Right hindlimb (tissue), 1 donor: ENCODE measurements at places on chromosomes 6 and 20.

- DNase-seq = no peak
Measured at GRCh38 chr6:34202329-34203201, 34.1 kb upstream of the HMGA1 start.

DNA sequence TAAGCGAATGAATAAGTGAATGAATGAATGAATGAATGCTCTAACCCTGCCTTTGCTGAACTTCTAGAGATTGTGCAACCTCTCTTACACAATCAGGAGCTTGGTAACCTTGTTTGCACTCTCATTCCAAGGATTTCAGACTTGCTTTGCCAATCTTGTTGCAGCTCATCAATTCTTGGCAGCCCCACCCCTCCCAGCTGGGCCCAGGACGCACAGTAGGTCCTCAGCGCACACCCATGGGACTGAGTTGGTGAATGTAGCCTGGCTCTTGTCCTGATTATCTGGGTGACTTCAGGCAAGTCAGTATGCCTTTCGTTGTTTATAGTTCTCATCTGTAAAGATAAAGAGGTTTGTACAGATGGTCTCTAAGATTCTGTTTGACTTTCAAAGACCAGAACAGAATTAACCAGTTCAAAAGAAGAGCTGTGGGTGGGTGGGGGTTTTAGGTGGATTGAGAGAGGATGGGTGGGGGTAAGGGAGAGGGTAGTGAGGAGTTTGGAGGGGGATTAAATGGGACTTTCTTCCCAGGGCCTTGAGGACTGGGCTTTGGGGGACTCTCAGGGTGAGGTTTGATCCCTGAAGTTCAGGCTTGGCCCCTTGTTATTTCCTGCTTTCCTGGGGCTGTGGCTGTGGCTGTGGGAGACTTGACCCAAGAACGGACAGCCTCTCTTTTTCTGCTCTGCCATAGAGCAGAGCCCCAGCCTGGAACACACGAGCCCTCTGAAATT is 33.2 kb downstream of the VEGFA start:
- no peak for DNase-seq

GRCh38 chr6:139640448-139640847 is 266.0 kb upstream of the CITED2 start:
- DNase-seq = no peak

- DNase-seq = no peak
Measured at GRCh38 chr20:19506021-19506420, 252.0 kb upstream of the RIN2 start.

DNA sequence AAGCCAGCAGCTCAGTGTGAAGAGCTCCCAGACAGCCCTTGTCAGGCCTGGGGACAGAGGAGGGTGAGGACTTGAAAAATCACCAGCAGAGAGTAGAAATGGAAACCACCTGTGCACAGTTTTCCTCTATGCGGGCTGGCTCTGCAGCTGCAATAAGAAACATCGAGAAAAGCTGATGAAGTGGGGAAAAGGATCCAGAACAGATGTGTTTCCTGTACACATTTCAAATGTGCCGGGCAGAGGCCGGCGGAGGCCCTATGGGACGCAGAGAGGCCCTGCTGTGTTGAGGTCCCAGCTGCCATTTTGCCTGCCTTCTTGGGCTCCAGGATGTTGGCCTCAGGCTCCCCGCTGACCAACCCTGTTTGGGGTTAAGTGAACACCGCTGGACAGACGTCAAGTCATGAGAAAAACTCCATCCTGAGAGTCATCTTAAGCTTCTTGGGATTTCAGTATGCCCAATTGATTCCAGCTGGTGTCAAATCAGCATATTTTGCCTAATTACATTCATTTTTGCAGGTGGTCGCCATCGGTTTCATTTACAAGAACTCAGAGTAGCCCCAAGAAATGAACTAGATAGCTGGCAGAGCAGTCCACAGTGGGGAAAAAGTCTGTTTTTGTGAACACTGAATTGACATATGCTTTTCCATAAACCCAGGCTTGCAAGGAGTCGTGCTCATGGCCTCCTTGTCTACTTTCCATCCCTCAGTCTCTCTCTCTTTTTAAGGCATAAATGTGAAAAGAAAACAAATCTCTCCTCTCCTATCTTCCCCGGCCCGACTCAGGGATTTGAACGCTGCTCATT is 150.4 kb upstream of the PHACTR3 start:
- DNase-seq = peak; percentile 87

GRCh38 chr6:168302534-168302933 is 17.0 kb downstream of the DACT2 start:
- DNase-seq = peak; percentile 54

DNA sequence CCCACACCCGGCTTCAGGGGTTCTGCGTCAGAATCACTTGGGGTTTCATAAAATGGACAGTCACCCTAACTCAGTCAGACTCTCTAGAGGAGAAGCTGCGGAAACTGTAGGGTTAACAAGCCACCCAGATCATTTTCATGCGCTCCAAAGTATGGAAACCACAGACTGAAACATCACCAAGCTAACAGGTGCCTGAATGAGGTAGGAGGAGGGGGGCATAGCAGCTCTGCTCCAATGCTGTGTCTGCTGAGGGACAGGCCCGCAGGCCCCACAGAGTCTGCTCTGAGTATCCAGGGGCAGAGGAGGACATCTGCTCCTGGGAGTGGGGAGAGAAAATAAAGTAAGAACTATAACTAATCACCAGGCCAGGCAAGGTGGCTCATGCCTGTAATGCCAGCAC is 97.1 kb upstream of the AKAP12 start:
- no peak for DNase-seq

- DNase-seq = no peak
Measured at GRCh38 chr6:491233-491632, 99.7 kb downstream of the IRF4 start.

DNA sequence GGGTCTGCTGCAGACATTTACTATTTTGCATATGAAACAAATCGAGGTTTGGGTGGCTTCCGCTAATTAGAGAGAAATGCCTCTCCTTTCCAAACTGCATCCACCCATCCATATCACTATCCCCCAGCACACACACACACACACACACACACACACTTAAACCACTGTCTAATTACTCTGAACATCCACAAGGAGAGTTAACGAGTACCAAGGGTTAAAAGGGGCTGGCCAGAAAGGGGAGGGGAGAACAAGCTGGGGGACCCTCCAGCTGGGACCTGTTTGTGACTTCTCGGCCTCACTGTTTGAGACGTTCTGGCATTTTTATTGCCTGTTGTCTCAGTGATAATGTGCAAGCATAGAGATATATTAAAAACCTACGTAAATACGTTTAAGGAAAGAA is 261.2 kb downstream of the FOXC1 start:
- no peak for DNase-seq
